RWPE1 (cell line): ENCODE measurements at places on chromosomes 5 and 9.

- no peak for DNase-seq
Measured at GRCh38 chr5:1553539-1554409, 30.0 kb upstream of the LPCAT1 start.

- no peak for DNase-seq
Measured at GRCh38 chr5:14531668-14532067, 49.9 kb upstream of the OTULINL start.

GRCh38 chr5:10474521-10475075, 32.9 kb downstream of the ROPN1L start:
- DNase-seq: no peak

DNA sequence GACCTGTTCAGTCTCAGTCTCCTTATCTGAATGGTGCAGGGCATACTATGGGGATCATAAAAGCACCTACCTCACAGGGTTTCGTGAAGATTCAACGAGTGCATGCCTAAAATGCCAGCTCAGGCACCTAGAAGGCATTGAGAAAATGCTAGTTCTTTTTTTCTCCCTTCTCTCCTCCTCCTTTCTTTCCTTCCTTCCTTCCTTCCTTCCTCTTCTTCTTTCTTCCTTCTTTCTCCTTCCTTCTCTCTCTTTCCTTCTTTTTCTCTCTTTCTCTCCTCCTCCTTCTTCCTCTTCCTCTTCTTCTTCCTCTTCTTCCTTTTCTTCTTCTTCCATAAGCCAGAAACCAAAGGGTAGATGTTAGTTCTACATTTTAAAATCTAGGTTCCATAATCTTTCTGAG, 12.3 kb upstream of the RAB14 start:
- no peak for DNase-seq

DNA sequence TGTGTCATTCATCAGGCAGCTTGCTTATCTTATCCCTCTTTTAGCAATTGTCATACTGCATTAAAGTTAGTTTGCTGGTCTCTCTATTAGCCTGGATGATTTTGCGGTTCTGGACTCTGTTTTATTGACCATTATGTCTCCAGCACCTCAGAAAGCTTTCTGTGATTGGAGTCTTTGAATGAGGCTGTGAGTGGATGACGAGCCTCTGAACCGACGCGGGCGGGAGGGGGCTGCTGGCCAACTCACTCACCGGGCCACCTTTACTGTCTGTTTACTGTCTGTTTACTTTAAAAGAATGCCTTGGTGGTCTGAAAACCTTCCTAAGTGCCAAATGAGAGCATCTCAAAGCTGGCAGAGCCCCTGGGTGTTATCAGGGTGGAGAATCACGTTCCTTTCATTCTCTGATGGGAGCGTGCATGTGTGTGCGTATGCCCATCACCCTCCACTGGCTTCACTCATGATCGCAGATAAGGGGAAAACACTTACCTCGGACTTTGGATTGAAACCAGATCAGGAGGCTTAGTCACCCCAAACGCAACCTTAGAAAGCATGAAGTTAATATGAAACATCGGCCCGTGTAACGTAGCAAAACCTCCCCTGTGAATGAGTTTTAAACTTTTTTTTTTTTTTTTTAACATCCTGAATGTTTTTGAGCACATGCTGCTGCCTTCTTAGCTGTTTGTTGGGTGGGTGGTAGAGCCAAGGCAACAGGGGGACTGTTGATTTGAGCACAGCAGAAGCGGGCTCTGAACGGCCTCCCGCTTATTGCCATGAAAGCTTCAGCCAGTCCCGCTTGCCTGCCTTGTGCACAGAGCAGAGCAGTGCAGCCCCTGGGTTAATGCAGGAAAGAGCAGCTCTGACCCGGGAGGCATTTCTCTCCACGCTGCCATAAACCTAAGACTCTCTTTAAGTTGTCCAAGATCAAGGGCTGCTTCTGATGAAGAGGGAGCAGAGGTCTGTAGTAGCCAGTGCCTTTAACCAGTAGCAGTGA, 173.6 kb downstream of the GADD45G start:
- DNase-seq: no peak

- no peak for DNase-seq
Measured at GRCh38 chr5:66442951-66443445, 153.2 kb upstream of the MAST4 start.

DNA sequence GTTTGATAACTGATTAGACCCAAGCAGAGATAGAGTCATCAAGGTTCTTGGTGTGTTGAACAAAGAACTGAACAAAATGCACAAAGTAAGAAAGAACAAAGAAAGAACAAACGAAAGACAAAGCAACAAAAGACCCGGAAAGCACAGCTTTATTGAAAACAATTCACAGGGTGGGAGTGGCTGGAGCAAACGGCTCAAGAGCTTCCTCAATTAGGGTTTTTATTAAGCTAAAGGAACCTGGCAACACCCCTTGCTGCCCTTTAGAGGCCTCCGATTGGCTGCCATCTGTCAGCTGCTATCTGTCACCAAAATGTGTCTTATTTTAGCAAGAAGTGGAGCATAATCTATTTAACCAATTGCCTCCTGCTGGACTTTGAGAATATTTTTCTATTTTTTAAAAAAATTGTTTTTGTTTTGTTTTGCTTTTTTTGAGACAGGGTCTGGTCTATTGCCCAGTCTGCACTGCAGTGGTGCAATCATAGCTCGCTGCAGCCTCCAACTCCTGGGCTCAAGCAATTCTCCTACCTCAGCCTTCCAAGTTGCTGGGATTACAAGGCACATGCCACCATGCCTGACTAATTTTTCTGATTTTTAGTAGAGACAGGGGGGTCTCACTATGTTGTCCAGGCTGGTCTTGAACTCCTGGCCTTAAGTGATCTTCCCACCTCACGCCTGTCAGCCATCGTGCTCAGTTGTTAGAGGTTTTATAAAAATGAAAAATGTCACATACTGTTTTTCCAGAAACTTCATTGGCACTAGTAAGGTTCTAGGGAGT, 7.7 kb upstream of the ABO start:
- DNase-seq: no peak

DNA sequence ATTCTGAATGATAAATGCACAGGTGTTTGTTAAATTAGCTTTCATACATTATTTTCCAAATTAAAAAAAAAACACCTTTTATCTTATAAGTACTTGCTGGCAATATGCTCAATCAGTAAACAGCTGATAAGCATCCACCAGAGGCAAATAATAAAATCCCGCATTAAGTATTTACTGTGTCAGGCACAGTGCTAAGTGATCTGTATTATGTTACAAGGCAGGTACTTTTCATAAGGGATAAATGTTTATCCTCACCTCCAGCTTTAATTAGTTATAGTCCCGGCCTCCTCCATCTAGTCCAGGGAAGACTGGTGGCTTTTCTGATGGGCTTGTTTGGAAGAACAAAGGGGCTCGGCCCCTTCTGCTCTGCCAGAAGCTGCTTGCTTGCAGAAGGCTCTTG, 40.1 kb downstream of the PFDN1 start:
- DNase-seq: no peak

DNA sequence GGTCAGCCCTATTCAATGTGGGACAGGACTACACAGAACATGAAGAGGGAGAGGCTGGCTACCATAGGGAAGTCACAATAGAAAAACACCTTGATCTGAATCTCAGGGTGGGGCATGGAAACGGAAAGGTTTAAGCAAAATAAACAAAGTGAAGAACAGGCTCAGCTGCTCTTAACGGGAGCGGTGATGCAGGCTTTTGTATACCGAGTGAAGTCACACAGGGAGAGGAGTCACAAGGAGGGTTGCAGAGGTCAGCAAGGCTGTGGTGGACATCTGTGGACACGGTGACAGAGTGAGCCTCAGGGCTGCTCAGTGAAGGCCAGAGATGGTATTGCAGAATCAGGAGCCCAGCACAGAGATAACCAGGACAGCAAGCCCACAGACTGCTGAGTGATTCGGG, 30.6 kb upstream of the SEMA4D start:
- DNase-seq: no peak

- DNase-seq: no peak
Measured at GRCh38 chr5:154862766-154863165, 4.3 kb downstream of the CNOT8 start.

DNA sequence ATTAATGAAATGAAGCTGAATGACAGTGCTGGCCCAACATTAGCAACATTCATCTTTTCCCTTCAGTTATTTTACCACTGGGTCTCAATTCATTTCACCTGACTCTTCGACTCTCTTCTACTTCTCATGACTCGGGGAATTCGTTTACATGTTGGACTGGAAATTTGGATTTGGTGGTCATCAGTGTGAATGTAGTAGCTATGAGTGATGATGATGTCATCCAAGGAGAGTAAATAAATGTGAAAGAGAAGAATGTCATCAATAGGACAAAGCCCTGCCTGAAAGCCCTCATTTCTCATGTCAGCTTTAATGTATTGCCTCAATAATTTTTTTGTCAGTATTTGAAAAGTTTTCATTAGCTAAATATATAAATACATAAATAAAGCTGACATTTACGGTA, 21.9 kb upstream of the CFAP95 start:
- no peak for DNase-seq

GRCh38 chr5:114362977-114363761, 1.3 kb downstream of the KCNN2 start:
- no peak for DNase-seq

DNA sequence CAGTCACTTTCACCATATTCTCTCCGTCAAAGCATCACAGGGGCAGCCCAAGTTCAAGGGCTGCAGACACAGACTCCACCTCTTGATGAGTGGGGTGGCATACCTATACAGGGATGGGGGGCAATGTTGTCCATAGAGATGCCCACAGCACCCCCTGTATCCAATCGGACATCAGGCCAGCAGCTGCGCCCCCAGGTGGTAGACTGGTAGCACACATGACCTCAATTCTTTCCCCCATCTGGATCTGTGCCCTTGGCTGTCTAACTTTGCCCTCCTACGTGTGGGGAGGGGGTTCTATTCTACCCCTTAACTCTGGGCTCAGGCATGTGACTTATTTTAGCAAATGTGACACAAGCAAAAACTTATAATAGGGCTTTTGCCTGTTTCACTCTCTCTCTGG, 84.0 kb upstream of the SLC25A48 start:
- DNase-seq: no peak

- DNase-seq: no peak
Measured at GRCh38 chr9:105676351-105676923, 14.2 kb downstream of the TAL2 start.

GRCh38 chr9:16090907-16091629, 538.2 kb downstream of the CCDC171 start:
- no peak for DNase-seq

- no peak for DNase-seq
Measured at GRCh38 chr9:87139099-87139730, 191.9 kb upstream of the GAS1 start.

DNA sequence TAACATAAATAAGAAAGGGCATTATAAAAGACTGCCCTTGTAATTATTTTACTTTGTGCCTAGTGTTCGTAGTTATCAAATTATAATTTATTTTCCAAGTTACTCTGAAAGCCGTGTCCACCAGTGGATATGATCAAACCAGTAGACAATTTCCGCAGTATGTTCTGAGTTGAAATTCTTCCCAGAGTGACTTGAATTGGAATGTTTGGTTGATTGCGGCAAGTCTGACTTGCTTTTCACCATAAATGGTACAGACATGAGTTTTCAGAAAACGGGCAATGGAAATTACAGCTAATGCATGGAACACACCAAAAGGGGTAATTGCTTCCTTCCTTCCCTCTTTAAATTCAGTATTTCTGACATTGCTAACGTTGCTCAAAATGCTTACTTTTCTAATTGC, 56.6 kb downstream of the CHSY3 start:
- DNase-seq: no peak

- DNase-seq: no peak
Measured at GRCh38 chr5:72812488-72812887, 4.0 kb upstream of the TNPO1 start.

GRCh38 chr5:126975796-126976195, 54.6 kb downstream of the MARCHF3 start:
- no peak for DNase-seq

- DNase-seq: no peak
Measured at GRCh38 chr9:126043681-126044080, 282.9 kb upstream of the MVB12B start.

DNA sequence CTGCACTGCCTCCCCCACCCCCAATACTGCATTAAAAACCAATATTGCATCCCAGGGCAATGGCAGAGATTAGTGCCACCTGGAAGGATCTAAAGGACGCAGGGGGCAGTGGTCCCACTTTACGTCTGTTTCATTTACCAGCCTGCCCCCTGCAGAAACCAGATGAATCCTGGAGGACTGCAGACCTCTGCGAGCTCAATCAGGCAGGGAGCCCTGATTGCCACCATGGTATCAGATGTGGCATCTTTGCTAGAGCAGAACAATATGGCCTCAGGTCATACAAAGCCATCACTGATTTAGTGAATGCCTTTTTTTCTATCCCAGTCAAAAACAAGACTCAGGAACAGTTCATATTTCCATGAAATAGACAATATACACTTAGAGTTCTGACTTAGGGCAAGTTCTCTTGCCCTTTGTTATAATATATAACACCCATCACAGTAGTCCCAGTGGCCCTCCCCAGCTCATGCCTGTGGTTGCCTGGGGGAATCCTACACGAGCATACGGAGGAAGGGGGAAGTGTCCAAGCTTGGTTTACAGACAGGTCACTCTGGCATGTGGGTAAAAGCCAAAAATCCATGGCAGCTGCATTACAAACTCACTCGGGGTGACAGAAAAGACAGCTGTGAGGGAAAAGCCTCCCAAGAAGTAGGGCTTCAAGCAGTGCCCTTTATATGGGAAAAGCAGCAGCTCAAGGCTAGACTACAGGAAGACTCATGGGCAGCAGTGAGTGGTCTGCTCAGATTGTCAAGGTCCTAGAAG, 85.1 kb downstream of the MED27 start:
- no peak for DNase-seq

GRCh38 chr5:98474216-98474615, 299.2 kb upstream of the RGMB start:
- no peak for DNase-seq

GRCh38 chr9:77946969-77947620, 84.5 kb downstream of the GNAQ start:
- DNase-seq: no peak

DNA sequence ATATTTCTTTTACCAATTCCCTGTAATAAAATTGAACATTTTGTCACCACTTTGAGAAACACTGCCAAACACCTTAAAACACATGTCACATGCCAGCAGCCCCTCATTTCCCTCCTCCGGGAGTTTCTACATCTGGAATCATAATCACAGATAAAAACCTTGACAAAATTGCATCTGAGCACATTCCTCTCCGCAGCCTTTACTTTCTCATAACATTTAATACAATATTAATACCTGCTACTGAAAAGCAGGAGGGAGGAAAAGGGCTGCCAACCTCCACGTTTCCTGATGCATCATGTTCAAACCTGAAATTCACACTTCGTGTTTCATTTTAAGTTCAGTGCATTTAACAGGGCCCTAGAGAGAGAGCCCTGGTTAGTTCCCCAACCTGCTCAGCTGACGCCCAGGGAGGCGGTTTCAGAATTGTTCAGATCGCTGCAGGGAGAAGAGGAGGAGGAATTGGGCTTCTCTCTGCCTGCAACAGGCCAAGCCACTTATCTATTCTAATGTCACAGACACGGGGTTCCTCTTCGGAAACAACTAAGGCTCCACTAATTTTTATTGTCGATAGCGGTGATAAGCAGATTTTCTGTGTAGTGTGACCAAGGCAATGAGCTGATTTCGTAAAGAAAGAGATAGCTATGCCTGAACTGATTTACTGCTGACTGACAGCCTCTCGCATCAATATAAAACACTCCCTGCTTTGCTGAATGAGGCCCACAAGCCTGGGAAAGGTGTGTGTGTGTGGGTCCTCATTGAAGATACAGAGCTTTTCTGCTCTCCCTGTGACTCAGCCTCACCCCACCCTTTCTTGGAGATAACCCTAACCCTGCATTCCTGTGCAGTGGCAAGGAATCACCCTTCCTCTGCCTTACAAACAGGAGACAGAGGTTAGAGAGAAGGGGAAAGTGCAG, 4.9 kb upstream of the LHX2 start:
- no peak for DNase-seq
